Kidney epithelial cell (primary cell): ENCODE measurements at places on chromosomes 3 and 15.

GRCh38 chr3:100386437-100387074, 14.3 kb downstream of the TOMM70 start:
- DNase-seq, result no peak

GRCh38 chr15:91265416-91265940, 165.4 kb downstream of the SV2B start:
- DNase-seq, result no peak

GRCh38 chr3:69491975-69492374, 106.1 kb upstream of the FRMD4B start:
- no peak for DNase-seq

GRCh38 chr3:46702246-46703012, 1.2 kb downstream of the TMIE start:
- DNase-seq, result no peak

DNA sequence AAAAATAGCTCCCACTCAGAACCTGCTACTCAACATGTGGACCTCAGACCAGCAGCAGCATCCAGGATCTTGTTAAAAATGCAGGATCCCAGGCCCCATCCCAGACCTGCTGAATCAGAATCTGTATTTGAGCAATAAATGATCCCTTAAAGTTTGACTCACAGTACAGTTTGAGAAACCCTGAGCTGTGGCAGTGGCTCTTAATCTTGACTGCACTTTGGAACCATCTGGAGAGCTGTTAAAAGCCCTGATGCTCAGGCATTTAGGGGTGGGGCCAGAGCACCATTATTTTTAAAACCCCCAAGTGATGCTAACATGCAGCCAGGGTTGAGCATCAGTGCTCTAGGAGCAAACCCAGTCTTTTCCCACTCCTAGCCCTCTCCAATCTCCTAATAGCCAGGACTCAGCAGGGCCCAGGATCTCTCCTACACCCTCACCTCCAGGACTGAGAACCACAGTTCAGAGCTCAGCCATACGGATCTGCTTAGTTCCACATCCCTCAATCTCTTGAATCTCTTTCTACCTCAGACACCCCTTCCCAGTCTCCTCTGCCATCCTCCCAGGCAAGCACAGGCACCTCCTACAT, 10.2 kb downstream of the RFTN1 start:
- no peak for DNase-seq

GRCh38 chr3:1007866-1008265, 85.0 kb upstream of the CNTN6 start:
- DNase-seq, result peak; percentile 50

- no peak for DNase-seq
These were observed 27.4 kb downstream of the ZXDC start for GRCh38 chr3:126448136-126448892.

GRCh38 chr3:8656240-8656639, 11.6 kb upstream of the SSUH2 start:
- no peak for DNase-seq

DNA sequence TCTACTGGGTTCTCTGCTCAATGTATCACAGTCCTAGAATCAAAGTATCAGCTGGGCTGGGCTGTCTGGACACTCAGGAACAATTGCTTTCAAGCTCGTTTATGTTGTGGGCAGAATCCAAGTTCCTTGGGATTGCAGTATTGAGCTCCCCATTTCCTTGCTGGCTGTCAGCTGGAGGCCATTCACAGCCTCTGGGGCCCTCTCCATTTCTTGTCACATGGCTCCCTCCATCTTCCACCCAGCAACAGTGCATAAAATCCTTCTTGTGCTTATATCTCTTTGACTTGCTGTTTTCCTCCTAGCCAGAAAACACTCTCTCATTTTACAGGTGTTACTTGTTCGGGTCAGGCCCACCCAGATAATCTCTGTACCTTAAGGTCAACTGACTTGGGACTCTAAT, 363.5 kb downstream of the IGSF11 start:
- DNase-seq, result no peak

GRCh38 chr3:152199102-152199840, 69.5 kb upstream of the MBNL1 start:
- no peak for DNase-seq

- no peak for DNase-seq
These were observed 10.3 kb downstream of the MASP1 start for GRCh38 chr3:187281191-187281714.

DNA sequence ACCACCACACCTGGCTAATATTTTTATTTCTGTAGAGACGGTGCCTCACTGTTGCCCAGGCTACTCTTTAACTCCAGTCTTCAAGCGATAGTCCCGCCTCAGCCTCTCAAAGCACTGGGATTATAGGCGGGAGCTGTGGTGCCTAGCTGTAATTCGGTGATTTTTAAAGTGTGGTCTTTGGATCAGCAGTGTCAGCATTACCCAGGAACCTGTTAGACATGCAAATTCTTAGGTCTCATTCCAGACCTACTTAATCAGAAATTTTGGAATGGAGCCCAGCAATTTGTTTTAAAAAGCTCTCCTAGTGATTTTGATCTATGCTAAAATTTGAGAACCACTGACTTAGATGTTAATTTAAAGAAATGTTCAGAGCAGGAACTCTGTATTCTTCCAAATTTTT, 51.9 kb downstream of the GOLM2 start:
- DNase-seq, result peak; percentile 38

GRCh38 chr3:194064380-194065332, 71.3 kb upstream of the HES1 start:
- DNase-seq, result no peak

DNA sequence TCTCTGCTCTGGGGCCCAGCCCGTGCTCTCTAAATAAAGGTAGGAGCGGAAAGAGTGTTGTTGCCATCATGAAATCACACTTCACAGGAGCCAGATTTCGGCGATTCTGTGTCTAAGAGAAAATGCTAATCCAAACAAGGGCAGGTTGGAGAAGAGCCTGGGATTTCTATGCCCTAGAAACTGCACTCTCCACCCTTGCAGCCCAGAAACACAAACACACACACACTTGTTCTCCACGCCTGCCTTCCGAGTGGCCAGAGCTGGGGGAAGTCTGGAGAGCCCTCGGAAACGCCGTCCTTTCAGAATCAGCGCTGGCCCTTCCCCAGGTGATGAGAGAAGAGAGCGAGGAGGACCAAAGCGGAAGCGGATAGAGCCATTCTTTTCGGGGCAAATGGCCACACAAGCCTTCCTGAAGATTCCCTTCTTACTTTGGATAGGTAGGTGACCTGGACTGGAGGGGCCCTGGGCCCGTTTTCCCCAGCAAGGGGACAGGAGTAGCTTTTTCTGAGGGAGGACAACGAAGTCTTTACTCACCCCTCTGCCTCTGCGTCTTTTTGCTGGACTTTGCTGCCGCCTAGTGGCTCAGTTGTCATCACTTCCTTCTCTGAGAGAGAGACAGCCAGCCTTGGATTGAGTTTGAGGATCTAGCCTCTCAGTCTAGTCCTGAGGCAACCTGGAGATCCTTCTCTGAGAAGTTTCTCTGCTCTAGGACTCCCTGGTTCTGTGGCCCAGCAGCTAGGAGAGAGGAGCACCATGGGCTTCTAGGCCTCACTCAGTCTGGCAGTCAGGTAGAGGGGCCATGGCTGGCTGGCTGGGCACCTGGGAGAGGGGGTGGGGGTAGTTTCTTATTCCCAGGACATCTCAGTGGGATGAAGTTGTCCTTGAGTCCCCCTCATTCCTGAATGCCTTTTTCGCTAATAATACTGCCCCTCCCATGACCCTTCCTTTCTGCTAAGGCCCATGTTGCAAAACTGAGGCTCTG, 37.7 kb downstream of the SENP8 start:
- DNase-seq, result peak; percentile 48

DNA sequence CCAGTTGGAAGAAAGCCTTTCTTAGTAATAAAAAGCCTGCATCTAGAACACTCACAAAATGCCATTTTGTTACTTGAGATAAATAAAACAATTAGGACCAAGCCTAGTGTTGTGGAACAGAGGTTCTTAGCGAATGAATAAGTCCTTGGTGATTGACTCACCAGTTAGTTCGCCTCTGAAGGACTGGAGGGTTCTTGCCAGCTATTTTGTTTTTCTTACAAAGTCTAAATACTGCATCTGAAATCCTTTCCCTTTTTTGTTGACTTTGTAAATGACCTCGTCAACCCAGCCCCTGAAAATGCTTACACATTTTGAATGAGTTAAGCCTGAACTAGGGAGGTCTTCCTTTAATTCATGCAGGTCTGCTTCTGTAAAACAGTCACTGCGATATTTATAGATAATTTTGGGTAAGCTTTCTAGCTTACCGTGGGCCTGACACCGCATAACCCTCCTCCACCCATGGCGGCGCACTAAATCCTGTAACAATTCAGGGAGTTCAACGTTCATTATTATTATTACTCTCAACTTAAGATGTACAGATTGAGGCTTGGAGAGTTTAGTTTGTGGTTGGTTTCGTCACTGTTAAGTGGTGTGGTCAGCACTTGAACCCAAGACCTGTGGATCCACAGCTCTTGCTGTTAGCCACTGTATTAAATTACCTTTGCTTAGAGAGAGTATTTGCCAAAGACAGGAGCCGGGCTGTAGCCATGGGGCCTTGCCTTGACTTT, 45.0 kb upstream of the SACM1L start:
- no peak for DNase-seq

DNA sequence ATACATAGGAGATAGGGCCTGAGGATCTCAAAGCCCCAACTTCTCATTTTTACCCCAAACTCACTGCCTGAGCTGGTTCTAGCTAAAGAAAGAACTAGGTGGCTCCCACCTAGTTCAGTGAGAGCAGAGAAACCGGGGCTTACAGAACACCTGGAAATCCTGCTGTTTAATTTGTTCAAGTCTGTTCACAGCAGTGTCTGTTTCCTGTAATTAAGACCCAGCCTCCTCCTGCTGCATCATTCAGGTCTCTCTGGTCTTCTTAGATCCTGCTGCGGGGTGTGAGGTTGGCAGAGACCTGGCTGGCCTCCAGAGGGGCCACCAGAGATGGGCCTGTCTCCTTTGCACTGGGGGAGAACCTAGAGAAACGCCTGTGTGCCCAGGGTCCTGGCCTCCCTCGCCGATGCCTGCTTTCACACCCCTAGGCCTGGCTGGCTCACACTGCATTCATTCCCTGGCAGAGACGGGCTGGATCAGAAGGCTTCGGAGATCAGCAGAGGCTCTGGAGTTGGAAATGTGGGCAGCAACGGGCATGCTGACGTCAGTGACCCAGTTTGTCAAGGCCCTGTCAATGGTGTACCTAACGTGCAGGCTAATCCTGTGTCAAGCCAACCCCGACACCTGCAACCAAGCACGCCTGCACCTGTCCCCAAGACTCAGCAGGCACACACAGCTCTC, 4.9 kb upstream of the CHRNA3 start:
- DNase-seq, result no peak

- DNase-seq, result no peak
These were observed 512.6 kb upstream of the PPP2R3A start for GRCh38 chr3:135452881-135453280.

GRCh38 chr15:46344115-46344724, 709.4 kb downstream of the SQOR start:
- DNase-seq, result peak; percentile 14

DNA sequence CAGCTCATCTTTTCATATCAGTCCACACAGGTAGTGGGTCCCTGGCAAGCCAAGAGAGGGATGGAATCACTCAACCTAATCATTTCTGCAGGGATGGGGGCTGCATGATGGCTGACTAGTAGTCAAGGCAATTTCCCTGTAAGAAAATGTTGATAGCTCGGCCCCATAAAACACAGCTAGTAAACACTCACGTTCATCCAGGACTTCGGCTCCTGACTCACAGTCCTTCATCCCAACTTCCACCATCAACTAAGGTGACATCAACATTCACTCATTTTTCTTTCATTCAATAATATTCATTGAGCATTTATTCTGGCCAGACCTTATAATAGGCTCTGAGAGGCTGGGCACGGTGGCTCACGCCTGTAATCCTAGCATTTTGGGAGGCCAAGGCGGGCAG, 4.4 kb upstream of the ACAP2 start:
- no peak for DNase-seq

DNA sequence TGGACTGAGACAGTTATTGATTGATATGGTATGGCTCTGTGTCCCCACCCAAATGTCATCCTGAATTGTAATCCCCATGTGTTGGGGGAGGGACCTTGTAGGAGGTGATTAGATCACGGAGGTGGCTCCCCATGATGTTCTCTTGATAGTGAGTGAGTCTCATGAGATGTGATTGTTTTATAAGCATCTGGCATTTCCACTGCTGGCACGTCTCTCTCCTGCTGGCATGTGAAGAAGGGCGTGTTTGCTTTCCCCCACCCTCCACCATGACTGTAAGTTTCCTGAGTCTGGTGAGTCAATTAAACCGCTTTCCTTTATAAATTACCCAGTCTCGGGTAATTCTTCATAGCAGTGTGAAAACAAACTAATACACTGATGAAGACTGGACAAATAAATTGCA, 105.6 kb upstream of the MELTF start:
- DNase-seq, result no peak

GRCh38 chr15:34651997-34652725, 68.7 kb upstream of the GOLGA8B start:
- no peak for DNase-seq

- no peak for DNase-seq
These were observed 25.6 kb downstream of the COL8A1 start for GRCh38 chr3:99663977-99664376.

DNA sequence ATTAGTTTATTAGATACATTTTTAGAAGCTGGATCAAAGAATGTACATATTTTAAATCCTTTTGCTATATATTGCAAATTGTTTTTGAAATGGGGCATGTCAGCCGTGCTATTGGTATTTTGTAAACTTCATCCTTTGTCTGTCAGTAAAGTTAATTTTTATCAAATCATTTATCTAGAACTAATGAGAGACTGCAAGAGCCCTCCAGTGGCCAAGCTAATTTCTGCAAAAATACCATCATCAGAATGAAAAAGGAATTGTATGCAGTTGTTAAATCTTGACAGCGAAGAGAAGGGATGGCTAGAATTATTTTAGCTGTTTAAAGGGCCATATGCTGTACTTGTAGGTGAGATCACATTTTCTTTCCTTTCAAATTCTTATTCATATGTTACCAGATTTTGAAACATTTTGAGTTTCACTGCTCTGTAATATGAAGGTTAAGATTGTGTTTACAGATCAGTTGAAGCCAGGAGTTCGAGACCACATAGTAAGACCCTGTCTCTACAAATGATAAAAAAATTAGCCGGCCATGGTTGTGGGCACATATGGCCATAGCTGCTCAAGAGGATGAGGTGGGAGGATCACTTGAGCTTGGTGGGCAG, 8.1 kb upstream of the CLDN11 start:
- DNase-seq, result no peak

DNA sequence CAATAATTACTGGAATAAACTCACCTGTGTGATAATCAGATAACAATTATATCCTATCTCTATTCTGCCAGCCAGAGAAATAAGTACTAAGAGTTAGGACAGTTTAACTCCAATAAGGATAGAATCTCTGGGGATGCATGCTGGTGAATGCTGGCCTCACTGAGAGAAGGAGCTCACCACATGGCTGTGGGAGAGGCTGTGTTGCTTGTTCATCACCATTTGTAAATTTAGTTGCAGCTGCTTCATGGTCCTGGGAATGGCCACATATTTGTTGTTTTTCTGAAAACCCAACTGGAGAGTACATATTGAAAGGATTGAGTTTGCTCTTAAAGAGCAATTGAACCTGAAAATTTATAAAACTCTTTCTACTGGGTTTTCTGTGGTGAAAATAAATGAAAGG, 207.3 kb downstream of the NECTIN3 start:
- no peak for DNase-seq
